ENCODE measurements at places on chromosomes 1 and 21. TPM values are rescaled to one million over a fixed set of nuclear protein-coding genes. Genes with fewer than 3 reads are reported as not detected.

- H3K4me3 ChIP-seq, result no peak overlapping the region
- peaks cover 40% of the 10 kb centered on the region for H3K27me3 ChIP-seq
- no peak for DNase-seq
- no peaks in the 10 kb centered on the region for H3K36me3 ChIP-seq
- H3K27ac ChIP-seq, result no peak overlapping the region
- H3K4me1 ChIP-seq, result no peaks in the 10 kb centered on the region
Measured at GRCh38 chr1:4563586-4563985, 90.8 kb upstream of the AJAP1 start.

GRCh38 chr1:218570456-218570855 is 225.3 kb downstream of the TGFB2 start:
- DNase-seq, result no peak
- H3K4me3 ChIP-seq, result no peak overlapping the region
- no peaks in the 10 kb centered on the region for H3K36me3 ChIP-seq
- H3K27ac ChIP-seq, result no peak overlapping the region
- no peaks in the 10 kb centered on the region for H3K4me1 ChIP-seq

GRCh38 chr1:208204779-208205178 is 39.4 kb downstream of the PLXNA2 start:
- no peaks in the 10 kb centered on the region for H3K36me3 ChIP-seq
- H3K4me1 ChIP-seq, result peaks cover 93% of the 10 kb centered on the region
- no peaks in the 10 kb centered on the region for H3K27me3 ChIP-seq
- H3K4me3 ChIP-seq, result no peak overlapping the region
- DNase-seq, result no peak
- peak overlapping the region; percentile 71 for H3K27ac ChIP-seq

COL6A1 gene
- total RNA-seq, result 25.0 TPM

DNA sequence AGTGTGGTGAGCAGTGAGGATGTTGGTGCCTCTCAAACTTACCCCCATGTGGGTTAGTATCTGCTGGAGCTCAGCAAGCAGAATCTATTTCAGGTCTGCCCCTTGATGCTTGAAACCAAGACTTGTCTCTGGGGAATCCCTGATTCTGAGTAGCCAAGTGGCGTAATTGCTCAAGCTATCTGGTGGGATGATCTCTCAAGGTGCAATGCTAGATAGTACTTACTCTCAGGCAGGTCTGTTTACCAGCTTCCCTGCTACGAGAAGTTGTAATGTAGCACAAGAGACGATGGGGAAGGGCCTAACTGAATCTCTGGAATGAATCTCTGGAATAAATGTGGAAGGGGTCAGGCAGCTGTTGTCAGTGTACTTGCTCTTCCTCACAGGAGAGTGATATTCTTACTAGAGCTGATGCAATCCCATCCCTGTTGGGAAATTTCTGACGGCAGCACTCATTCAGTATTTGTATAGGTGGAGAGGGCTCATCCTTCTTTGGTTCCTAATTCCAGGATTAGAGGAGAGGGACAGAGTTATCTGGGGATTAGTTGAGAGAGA is 65.4 kb downstream of the MACF1 start:
- H3K4me3 ChIP-seq, result peak overlapping the region; percentile 57
- H3K4me1 ChIP-seq, result peaks cover 71% of the 10 kb centered on the region
- H3K27me3 ChIP-seq, result no peaks in the 10 kb centered on the region
- H3K27ac ChIP-seq, result peak overlapping the region; percentile 91
- no peaks in the 10 kb centered on the region for H3K36me3 ChIP-seq

Data from esophagus squamous epithelium (tissue), 5 donors.